ENCODE measurements at places on chromosomes 7 and 10.
A peak's percentile ranks its signal among the peaks of the same experiment; 100 is the strongest.

- DNase-seq: no peak
These were observed 7.4 kb upstream of the FAS start for GRCh38 chr10:88983206-88983605.

GRCh38 chr10:12051241-12051640, 8.6 kb upstream of the UPF2 start:
- DNase-seq: no peak

GRCh38 chr10:72223743-72224101, 7.6 kb upstream of the ASCC1 start:
- DNase-seq: peak; percentile 59

DNA sequence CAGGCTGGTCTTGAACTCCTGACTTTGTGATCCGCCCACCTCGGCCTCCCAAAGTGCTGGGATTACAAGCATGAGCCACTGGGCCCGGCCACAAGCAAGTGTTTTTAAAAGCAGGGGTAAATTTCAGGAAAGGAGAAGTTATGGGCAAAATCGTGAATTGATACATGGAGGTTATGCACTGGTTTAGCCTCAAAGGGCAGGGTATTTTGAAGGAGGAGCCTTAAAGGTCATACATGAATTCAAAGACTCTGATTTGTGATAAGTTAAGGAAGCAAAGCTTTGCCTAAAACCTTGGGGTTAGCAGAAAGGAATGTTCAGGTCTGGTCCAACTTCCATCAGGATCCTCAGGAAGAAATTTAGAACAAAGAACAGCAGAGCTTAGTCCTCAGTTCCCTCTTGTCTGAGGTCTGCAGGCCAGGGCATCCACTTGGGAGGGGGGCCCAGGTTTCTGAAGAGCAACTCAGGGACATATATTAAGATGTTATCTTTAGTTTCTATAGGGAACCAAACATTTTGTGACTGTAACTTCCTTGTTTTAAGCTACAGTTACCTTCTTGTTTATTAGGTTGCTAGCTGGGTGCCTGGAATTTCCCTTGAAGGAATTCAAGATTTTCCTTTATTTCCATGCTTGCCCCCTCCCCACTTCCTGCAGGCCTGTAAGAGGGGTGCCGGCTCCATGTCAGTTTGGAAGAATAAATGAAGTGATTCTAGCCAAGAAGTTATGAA, 2.8 kb upstream of the REPIN1 start:
- no peak for DNase-seq

GRCh38 chr7:67589183-67589582, 592.5 kb downstream of the TYW1 start:
- no peak for DNase-seq

GRCh38 chr7:81234896-81235295, 316.0 kb upstream of the SEMA3C start:
- no peak for DNase-seq

DNA sequence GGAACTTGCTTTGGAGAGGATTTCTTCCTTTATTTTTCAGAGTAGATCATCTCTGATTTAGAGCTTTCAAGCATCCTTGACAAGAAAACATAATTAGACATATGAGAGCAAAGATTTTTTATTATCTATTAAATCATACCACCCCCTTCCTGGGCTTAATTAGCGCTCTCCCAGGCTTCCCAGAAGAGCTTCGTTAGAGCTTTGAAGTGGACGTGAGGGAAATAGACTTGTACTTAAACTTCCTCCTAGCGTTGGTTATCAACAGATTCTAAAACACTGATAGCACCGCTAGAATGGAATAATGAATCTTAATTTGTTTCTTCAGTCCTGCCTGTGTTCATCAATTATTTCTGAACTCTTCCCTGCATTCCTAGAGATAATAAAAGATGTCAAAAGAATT, 173.9 kb upstream of the STK17A start:
- no peak for DNase-seq

- peak; percentile 68 for DNase-seq
These were observed 79.0 kb upstream of the TMEM168 start for GRCh38 chr7:112869111-112869774.

GRCh38 chr10:11227103-11227502, 209.4 kb downstream of the CELF2 start:
- no peak for DNase-seq

GRCh38 chr10:110163192-110163773, 44.1 kb upstream of the MXI1 start:
- no peak for DNase-seq

DNA sequence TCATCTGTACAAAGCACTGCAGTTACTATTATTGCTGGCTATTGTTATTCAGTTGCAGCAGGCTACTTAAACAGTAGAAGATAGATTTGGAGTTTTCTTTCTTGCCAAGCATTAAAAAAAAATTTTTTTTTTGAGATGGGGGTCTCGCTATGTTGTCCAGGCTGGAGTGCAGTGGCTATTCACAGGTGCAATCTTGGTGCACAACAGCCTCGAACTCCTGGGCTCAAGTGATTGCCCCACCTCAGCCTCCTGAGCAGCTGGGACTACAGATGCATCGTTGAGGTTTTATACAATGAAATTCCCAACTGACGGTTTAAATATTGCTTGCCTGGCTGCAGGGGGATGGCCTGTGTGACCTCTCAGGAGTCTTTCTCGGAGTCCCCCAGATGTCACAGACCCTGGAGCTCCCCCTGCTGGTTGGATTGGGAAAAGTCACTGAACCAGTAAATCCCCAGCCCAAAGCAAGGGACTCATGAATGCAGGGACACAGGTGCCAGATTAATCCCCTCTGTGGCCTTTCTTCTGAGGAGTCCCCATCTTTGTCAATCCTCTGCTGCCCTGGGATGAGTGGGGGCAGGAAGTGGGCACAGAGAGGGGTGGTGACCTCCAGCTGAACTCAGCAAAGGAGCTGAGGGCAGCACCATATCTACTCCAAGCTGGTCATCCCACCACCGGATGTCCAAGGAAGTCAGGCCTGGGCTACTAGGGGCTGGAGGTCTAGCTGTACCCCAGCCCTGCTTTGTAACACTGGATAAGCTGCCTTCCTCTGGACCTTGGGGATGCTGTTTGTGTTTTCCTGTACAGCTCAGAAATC, 149.6 kb downstream of the C10orf105 start:
- peak; percentile 87 for DNase-seq

DNA sequence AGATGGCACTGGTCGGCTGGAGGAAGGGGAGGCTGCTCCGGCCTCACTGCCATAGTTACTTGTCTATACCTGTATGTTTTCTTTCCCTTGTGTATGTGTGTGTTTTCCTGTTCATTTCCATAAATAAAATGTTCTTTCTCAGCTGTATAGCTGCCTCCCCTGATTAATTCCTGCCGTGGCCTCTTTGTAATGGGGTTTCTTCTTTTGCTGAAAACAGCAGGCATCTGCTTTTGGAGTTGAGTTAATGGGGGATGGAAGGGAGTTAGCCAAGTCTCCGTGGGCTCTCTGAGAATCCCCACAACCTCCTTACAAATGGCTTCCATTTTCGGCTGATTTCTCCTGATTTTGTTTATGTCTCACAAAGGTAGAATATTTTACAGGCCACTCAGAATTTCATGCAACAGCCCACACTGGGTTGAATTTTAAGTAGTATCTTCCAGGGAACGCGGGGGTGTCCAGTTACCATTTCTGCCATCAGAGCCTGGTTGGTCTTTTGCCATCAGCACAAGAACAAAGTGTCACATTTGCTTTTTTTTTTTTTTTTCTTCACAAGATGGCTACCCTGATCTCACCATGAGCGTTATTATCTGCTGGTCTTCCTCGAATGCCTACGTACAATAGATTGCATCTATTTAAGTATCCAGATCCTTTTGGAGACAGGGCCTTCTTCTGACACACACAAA, 88.1 kb upstream of the NRP1 start:
- no peak for DNase-seq

DNA sequence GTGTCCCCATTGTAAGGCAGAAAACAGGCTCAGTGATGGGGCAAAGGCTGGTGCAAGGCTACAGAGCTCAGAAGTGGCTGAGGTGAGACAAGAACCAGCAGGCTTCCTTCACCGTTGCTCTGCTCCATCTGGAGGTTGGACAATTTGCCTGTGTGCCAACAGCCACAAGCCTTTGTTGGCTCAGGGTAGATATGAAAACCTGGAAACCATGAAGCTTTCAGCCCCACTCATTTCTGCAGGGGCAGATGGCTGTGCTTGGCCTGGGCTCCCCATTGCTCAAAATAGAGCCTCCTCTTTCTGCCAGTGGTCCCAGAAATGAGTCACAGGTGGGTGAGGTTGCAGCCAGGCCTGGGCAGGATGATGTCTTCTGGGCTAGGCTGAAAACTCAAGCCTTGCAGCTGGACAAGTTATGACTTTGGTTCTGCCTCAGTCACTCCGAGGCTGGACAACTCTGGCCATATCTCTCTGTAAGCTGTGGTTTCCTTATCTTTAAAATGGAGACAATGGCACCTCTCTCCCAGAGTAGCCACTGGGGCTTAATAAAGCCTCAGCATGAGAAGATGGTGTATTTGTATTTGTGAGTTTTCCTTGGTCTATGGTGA, 12.2 kb upstream of the ZNF273 start:
- no peak for DNase-seq

GRCh38 chr10:78457804-78458482, 424.3 kb downstream of the RPS24 start:
- no peak for DNase-seq

- no peak for DNase-seq
These were observed 39.6 kb downstream of the CUL2 start for GRCh38 chr10:35050568-35050967.

- DNase-seq: peak; percentile 89
These were observed 145.3 kb downstream of the CELF2 start for GRCh38 chr10:11162828-11163599.

DNA sequence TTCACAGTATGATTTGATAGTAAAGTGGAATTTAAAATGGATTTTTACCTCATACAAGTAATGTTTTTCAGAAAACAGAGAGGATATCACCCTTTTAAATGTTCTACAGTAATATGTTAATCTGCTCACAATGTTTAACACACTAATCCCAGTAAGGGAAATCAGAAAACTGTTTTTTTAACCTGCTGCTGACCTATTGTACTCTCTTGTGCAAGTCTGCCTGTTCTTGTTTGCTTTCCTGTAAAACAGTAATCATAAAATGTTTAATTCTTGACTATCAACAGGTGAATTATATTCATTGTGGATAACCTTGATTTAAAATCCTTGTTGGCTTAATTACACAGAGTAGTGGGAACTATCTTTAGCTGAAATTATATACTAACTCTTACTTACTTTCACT, 126.4 kb downstream of the GNAT3 start:
- no peak for DNase-seq

DNA sequence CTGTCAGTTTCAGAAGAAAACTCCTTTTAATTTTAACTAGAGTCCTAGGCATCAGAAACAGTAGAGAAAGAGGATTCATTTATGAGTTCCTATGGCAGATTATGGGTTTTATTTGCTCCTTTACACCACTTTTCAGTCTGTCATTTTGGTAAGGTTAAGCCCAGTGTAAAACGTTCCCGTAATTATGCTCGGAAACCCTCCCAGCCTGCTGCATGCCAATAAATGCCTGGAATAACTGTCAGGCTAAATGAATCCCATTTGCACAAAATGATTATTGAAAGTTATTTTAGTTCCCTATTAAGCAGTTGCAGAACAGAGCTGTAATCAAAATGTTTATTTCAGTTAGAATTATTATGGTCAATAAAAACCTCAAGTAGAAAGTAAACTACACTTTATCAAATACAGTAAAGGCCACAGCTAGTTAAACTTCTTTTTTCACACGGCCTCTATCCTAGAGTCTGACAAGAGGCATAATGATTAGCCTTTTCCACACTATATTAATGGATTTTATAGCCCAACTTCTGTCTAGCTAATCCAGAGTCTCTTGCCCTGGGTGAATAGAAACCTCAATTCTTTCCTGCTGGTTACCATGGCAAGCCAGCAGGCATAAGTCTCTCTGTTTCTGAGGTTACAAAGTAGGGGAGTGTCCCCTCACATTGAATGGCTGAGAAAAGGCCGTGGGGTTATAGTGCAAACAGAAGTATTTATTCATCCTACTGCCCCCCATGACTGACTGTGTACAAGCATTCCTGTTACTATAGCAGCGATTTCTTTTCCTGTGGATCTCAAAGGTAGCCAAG, 80.8 kb upstream of the NPVF start:
- DNase-seq: no peak

GRCh38 chr10:69403519-69403918, 13.2 kb downstream of the TACR2 start:
- DNase-seq: no peak

- DNase-seq: peak; percentile 58
These were observed at the start of gene NEUROG3 for GRCh38 chr10:69573056-69573806. Gene NEUROG3 (minus strand): TSS chr10:69573422. CDS start chr10:69573043, 379 bp downstream.

DNA sequence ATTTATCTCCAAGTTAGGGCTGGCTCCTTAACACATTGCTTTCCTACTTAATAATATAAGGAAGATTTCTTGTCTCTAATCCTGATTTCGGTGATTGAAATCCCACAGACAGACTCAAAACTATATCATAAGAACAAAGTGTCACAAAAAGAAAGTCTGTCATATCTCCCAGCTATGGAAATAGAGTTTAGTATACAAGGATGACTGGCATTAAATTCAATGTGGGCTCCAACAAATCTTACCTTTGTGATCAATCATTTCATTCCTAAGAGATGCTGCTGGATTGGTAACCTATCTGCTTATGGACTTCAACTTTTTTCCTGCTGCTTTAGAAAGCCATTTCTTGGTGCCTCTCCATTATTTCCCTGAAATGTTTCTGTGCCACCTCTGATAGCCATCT, 39.5 kb upstream of the ZRANB1 start:
- DNase-seq: no peak

GRCh38 chr10:69321865-69322264, 43.6 kb downstream of the HK1 start:
- DNase-seq: no peak

- peak; percentile 38 for DNase-seq
These were observed 17.7 kb downstream of the GIMAP5 start for GRCh38 chr7:150754951-150755350.

DNA sequence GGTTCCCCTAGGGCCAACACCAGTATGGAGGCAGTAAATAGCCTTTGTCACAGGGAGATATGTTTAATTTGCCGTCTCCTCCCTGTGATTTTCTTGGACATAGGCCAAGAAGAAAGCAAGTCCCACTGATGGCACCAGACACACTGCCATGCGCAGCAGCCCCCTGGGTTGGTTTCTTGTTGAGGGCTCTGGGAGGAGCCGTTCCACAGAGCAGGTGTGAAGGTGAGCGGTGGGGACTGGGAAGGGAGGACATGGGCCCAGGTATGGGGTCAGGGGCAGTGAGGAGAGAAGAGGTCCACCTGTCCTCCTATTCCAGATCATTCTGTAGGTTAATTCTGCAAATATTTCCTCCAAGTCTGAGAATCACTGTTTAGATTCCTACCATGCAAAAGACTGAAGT, 376.1 kb downstream of the PLXNA4 start:
- no peak for DNase-seq

DNA sequence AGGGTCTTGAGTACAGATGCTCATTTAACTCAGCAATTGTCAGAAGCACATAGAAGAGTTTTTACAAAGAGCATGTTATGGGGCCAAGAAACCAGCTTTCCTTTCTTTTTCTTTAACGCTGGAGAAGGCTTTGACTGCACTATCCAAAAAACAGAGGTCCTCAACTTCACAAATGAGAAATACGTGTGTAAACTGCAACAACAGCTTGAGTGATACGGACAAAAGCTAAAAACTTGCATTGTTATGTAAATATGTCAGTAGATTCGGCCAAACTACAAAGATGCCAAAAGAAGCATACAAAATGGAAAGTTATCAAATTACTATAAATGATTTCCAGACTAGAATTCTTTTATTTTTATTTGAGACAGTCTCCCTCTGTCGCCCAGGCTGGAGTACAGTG, 62.4 kb upstream of the C10orf90 start:
- no peak for DNase-seq

- DNase-seq: no peak
These were observed 40.9 kb downstream of the PDSS1 start for GRCh38 chr10:26738301-26738911.
